RWPE1 (cell line): ENCODE measurements at places on chromosomes 7 and 10.

- peak; percentile 50 for DNase-seq
Observed at GRCh38 chr10:36462194-36462593, 663.2 kb upstream of the ANKRD30A start.

DNA sequence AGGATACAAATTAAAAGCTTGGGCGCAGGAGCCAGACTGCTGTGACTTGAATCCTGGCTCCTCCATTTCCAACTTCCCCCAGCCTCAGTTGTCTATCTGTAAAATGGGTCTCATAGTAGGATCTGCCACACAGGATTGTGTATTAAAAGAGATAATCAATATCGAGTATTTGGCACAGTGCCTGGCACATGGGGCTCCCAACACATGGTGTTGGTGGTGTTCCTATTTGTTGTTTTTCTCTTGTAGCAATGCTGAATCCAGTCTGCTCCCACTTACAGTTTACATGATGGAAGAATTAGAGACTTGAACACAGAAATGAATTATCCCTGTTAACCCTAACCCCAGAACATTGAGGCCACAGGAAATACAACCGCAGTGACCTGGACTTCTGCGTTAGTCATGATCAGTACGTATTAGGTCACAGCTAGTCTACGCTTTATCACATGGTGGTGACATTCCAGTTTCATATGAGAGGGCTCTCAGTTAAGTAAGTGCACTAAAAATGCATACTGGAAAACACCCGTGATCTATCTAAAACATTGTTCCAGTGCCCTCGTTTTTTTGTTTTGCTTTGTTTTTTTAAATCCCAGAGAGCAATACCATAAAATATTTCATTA lies 169.5 kb upstream of the KLF14 start:
- no peak for DNase-seq

DNA sequence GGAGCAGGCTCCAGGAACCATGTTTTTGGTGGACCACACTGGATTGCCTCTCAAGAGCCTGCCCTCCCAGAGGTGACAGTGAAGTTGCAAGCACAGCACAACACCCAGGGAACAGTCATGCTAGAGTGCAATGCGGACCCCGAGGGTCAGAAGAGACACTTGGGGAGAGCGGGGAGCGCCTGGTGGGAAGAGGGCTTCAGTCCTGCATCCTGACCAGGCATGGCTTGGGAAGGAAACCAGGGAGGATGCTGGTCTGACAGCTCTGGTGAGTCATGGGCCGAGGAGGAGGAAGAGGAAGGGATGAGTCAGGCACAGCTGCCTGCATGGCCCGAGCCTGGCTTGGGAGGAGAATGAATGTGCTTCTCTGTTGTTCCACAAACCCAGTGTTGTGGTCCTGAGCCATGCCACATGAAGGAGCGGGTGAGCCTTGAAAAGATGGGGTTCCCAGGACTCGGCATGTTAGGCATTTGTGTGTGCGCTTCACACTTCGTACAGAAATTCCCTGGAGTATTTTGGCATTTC lies 29.5 kb upstream of the ANKRD2 start:
- DNase-seq: peak; percentile 98

GRCh38 chr10:77744245-77744644 lies 106.6 kb upstream of the KCNMA1 start:
- peak; percentile 58 for DNase-seq

DNA sequence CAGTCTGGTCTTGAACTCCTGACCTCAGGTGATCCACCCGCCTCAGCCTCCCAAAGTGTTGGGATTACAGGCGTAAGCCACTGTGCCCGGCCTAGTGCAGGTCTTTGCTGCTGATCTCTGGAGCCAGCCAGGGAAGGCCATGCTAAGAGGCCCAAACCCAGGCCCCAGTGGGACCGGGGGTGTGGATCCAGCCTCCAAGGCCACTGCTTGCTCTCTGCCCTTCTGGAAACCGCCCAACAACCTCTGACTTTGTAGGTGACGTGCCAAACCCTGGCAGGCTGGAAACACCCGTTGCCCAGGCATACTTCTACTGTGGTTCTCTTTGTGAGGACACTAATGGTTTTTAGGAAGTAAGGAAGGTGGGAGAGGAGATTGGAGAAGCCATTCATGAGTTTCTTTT lies 83.5 kb upstream of the GNA12 start:
- no peak for DNase-seq

DNA sequence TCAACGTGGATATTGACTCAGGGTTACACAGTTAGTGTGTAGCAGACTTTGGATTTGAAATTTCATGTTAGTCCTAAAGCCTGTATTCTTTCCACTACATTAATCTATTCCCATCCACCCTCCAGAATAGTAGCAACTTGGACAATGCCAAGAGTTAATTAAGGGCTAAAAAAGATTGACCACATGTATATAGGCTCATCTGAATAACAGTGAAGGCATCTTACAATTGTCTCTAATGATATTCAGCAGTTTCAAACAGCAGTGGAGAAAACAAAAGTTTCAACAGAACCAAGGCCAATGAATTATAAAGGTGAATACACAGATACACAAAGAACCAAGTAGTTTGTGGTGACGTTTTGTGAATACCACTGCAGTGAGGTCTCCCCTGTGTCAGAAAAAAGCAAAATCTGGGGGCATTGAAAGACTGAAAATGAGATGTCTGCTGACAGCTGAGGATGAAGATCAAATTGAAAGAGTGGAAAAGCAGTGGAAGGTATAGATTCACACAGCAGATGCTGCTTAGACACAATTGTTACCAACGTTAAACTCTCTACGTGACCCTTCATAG lies 202.8 kb downstream of the SEMA3E start:
- no peak for DNase-seq

DNA sequence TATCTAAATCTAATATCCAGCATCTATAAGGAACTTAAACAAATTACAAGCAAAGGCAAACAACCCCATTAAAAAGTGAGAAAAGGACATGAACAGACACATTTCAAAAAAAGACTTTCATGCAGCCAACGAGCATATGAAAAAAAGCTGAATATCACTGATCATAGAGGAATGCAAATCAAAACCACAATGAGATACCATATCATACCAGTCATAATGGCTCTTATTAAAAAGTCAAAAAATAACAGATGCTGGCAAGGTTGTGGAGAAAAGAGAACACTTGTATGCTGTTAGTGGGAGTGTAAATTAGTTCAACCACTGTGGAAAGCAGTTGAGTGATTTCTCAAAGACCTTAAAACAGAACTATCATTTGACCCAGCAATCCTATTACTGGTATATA lies 334.4 kb upstream of the CACNA2D1 start:
- no peak for DNase-seq

DNA sequence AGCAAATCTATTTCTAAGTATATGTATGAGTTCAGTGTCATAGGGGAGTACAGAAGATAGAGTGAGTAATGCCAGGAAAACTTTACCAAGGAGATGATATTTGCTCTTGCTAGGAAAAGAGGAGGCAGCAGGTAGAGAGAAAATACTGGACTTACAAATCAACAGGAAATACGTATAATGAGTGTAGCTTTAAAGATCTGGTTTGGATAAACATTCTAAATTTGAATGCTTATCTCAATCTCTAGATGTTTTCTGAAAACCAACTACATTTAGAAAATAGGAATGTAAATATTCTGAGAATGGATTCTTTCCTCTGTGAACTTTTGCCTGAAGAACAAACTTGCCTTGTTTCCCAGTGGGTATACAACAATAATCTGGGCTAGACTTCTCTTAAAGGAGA lies 46.9 kb upstream of the GNAI1 start:
- no peak for DNase-seq

GRCh38 chr10:101568054-101568745 lies 19.9 kb downstream of the POLL start:
- no peak for DNase-seq

DNA sequence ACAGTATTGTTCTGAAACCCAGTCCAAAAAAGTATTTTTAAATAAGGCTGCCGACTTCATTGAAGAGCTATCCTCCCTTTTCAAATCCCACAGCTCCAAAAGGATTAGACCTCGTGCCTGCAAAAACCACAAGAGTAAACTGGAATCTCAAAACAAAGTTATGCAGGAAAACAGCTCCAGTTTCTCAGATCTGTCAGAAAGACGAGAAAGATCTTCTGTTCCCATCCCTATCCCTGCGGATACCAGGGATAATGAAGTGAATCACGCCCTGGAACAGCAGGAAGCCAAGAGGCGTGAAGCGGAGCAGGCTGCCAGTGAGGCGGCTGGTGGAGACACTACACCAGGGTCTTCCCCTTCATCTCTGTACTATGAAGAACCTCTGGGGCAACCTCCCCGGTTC lies 12.6 kb downstream of the MYPN start:
- DNase-seq: no peak

- no peak for DNase-seq
Observed at GRCh38 chr7:39217783-39218182, 240.1 kb downstream of the POU6F2 start.

DNA sequence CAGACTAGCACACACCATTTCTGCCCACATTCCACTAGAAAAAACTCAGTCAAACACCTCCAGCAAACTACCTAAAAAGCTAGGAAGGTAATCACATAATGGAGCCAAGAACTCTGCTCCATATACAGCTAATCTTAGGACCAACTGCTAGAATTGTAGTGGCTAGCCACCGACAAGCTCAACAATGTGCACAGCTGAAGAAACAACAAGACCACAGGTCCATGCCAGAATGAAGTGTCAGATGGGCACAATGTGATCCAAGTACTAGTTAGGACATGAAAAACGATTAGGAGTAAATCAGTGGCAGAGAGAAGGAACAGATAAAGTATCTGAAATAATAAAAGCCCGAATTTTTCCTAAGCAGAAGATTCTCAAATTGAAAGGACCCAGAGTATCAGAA lies 38.6 kb downstream of the TMEM106B start:
- no peak for DNase-seq

DNA sequence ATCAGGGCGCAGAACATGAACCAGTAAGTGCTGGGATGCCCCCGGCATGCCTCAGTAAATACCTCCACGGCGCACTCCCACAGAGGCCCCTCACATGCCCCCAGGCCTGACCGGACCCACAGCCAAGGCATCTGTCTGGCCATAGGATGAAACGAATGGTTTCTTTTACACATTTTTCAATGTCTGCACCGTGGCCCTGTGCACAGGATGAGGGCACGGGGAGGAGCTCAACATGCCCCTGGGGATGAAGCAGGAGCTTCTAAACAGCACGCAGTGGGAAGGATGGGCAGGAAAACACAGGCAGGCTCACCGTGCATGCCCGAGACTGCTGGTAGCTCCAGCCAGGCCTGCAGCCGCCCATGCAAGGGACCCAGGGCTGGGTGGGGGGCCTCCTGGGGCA lies 283.3 kb downstream of the TNS3 start:
- DNase-seq: no peak

DNA sequence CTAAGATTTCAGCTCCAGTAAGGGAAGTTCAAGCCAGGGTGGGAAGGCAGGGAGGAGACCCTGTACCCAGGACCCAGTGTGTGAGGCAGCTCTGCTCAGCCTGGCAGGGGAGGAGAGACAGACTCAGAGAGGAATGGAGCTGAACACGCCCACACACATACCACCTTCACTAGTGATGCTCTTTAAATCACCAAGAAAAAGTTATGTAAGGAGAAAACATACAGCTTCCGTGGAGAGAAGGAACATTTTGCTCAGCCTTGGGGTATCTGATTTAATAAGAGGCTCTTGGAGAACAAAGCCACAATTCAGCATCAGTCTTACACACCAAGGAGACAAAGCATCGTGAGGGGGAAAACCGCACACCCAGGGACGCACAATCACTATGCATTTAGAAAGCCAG lies 62.9 kb downstream of the PRKAG2 start:
- DNase-seq: no peak

GRCh38 chr7:44994877-44995554 lies 5.0 kb upstream of the CCM2 start:
- DNase-seq: no peak

DNA sequence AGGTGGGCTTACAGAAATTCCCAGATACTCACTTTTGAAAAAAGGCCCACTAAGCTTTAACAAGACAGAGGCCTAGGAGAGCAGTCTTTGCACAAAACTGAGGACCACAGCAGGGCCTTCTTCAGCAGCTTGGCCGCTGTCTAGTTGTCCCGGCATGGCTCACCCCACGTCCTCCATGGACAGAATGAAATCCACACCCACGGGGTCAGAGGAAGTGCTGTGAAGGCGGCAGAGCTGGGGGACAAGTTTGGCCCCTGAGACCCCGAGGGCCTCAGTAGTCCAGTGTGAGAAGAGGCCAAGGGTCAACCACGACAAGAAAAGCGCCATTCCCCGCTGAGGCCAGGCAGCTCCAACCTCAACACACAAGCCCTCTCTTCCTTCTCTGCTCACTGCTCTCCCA lies 78.9 kb downstream of the ZRANB1 start:
- no peak for DNase-seq

DNA sequence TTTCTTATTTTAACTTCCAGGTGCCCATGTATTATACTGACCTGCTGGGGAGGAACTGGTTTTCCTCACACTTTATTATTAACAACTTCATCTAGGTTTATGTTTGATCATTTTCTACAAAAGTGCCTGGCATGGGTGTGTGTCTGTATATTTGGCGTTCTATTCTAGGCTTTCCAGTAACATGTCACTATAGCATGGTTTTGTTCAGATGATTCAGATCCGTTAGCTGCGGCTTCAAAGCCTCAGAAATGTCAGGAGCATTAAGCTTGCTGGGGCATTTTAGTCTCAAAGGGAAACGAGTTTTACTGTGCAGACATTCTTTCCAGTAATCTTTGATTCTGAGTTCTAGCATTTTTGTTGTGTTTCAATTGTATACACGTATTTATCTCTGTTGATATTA lies 2.3 kb downstream of the INPP5A start:
- DNase-seq: no peak

DNA sequence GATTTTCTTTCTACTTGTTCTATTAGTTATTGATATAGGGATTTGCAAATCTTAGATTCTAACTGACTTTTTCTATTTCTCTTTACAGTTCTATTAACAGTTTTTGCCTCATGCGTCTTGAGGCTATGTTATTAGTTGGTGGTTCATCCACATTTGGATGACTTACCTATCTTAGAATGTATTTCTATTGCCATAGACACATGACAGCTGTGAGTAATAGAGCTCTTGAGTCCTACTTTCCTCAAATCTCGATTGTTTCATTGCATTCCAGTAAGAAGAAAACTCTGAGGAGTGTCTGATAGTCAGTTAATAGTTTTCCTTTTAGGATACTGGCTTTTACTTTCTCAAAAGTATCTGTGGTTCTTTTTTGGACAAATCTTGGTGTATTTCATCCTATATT lies 241.4 kb upstream of the ZNF32 start:
- no peak for DNase-seq

DNA sequence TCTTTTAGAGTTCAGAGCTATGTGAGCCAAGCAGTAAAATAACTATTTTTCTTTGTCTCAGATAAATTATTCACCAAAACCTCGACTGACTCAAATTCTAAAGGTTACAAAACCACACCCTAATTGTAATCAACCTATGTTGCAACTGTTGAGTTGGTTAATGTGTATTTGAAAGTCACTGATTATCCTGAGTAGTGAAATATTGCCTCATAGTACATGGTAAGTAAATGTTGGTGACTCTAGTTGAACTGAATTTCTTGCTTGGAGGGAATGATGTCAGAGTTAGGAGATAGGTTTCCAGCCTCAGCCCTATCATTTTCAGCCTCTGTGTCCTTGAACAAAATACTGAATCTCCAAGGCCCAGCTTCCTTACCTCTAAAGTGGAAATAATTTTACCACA lies 3.0 kb upstream of the CYP2C18 start:
- peak; percentile 19 for DNase-seq

- no peak for DNase-seq
Observed at GRCh38 chr7:92813390-92814024, 22.9 kb downstream of the CDK6 start.
